ENCODE measurements at places on chromosomes 7 and 10.

DNA sequence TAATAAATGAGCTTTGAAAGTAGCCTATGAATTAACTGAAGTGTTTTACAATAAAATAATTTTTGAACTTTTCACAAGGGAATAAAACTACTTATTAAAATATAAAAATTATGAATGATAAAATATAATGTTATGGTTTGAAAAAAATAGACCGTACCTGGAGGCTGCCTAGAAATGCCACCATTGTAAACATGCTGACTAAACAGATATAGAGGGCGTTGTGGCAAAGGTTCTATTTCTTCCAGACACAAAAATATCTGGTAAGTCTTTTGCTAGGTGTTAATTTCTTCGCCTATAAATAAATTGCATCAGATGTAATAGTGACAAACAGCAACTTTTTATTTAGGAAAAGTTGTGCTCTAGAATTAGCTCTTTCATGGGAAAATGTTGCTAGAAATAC lies 11.2 kb downstream of the PPP1R3A start:
- no peak for DNase-seq

DNA sequence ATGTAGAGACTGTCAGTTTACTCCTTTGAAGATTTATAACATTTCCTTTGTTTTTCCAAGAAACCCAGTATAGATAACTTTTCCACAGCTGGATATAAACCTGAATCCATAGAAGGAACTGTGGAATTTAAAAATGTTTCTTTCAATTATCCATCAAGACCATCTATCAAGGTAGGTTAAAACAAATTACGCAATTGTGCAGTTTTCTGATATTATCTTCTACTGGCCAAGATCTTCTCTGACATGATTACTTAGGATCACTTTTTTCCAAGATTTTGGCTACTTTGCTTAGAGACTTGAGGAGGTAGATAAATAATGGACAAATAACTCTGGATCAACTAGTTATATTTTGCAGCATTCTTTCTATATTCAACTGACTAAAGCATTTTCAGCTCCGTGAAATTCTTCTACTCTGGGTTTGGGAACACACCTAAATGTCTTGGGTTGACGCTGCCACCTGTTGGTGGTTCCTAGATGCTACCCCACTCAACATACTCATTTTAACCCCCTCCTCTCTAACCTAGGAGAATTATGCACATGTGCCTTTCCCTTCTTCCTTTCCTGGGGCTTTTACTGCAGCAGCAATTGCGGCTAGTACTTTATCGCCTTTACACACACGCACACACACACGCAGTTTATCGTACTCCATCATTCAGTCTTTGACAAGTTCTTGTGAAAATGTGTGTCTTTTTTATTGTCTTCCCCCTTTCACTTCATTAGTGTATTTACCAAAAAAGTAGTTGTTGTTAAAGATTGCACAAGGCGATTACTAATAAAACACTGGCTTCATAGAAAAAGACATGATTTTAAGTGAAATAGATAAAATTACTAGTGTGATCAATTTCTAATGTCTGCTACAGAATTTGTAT lies 32.7 kb downstream of the ABCB5 start:
- no peak for DNase-seq

DNA sequence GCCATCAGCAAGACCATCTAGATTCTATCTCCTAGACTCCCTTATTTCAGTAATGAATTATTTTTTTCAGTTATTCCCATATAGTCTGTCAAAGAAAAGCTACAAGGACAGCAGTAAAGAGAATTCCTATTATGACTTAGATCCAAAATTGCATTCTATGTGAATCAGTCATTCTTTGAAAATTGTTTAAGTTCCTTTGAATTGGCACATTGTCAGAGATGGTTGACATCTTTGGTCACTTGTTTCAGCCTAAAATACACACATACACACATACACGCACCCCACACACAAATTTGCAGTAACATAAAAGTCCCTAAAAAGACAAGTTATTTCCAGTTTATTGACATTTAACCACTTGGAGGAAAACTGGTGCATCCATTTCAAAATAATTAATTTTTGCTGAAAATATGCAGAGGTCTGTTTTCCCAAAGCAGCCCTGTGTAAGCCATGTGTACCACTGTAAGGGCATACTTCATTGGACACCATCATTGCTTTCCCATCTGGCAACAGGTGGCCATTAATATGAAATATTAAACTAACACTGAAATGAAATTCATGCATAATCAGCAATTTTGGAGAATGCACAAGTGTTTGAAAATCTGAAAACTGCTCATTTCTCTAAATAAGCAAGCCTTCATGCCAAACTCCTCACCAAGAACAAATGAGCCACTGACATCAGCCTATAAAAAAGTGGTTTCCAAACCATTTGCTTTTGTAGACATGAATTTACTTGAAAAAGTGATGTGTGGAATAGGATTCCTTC lies 121.7 kb upstream of the COL1A2 start:
- no peak for DNase-seq

DNA sequence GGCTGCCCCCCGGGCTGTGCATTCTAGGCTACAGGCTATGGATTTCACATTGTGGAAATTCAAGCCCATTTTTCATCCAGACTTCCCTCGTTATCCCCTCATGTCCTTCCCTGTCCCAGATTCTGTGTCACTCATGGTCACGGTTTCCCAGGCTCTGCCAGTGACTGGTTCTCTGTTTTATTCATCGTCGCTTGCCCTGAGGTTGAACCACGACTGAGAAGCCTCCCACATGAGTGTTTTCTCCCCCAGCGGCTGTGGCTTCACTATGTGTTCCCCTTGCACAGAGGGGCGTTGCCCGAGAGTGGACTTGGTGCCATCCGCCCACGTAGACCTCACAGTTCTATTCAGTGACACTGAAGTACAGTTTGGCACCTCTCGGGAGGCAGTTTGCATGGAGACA lies 14.0 kb downstream of the NOM1 start:
- no peak for DNase-seq

- DNase-seq, result no peak
These were observed 692.6 kb downstream of the ZWINT start for GRCh38 chr10:55668326-55668922.

GRCh38 chr10:7520507-7521485 lies 110.0 kb upstream of the SFMBT2 start:
- DNase-seq, result no peak

DNA sequence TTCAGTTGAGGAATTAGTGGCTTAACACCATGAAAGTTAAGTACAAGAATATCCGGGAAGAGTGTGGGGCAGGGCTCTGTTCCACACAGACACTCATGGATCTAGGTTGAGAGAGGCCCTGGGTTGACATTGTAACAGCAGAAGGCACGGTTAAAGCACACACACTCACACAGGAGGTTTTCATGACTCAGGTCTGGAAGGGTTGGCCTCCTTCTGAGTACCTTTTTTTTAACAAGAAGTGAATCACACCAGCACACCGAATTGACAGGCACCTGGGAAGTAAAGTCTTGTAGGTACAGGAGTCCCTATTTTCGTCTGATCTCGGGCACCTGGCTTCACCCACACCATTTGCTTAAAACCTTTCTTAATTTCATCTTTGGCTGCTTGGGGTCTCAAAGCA lies 509.4 kb upstream of the ADARB2 start:
- DNase-seq, result no peak

GRCh38 chr7:99014113-99014985 lies 129.6 kb downstream of the SMURF1 start:
- no peak for DNase-seq

DNA sequence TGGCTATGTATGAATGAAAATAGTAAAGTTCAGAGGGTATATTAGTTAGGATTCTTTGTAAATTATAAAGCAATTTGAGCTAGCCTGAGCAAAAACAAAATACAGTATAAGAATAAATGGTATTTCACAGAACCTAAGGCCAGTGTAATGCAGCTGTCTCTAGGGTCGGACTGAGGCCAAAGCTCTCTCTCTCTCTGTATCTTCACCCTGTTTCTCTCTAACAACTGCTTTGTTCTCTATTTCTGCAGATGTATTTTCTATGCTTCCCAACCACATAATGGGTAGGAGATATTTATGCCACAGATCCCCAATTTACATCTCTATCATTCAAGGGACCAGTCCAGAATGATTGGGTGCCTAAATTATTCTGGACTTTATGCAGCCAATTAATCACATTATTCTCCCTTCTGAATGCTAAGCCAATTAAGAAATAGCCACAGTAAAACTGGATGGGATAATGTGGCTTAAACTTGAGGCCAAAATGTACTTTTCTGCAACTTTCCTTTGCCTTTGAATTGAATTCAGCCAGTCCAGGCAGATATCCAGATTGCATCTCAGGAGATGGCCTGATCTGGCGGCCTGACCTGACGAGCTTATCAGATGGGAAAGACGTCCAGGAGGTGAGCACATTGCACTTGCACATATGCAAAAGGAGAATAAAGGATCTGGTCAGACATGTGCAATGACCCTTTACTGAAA lies 24.6 kb upstream of the IMMP2L start:
- DNase-seq, result no peak

DNA sequence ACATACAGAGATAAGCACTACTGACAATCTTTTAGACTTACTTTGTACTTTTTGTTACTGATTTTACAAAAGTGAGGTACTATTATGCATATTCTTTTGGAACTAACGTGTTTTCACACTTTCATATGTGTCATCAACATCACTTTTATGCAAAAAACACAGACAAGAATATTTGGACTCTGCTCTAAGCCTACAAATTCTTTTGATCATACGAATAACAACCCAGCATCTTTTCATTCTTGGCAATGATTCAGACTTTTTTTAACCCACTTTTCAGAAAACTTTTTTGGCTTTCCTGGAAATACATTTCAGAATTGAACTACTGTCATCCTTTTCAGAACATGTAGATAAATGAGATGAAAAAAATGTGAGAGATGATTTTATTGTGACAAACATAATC lies 30.2 kb downstream of the USP6NL start:
- no peak for DNase-seq

DNA sequence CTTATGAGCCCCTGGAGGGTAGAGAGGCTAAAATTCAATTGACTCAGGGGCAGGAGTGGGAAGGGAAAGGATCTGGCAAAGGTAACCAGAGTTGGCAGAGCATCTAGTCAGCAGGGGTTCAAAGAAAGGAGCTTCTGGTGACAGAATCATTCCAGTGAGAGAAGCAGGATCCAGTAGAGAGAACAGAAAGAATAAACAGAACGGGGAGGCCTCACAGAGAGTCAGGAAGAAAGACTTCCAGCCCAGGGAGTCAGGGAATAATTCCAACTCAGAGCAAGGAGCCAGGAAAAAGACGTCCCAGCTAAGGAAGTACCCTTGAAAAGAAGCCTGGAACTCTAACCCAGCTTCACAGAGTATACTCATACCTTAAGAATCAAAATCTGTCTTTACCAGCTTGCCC lies 66.6 kb upstream of the CPXM2 start:
- no peak for DNase-seq

GRCh38 chr10:127210936-127211466 lies 14.6 kb upstream of the INSYN2A start:
- DNase-seq, result no peak

DNA sequence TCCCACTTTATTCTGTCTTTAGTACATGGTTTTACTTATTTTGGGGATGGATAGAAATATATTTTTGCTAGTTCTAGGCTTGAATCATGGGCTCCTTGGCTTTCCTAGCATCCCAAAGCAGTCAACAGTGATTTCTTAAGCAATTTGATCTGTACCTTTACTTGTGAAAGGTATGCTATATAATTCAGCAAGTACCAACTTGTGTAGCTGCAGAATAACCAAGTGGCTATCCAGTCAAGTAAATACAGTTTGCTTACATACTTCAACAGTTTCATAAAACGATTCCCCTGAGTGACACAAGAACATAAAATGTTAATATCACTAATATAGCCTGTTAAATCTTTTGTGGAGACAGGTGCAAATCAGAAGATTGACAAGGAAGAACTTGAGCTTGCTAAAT lies 67.2 kb downstream of the PODXL start:
- DNase-seq, result no peak

DNA sequence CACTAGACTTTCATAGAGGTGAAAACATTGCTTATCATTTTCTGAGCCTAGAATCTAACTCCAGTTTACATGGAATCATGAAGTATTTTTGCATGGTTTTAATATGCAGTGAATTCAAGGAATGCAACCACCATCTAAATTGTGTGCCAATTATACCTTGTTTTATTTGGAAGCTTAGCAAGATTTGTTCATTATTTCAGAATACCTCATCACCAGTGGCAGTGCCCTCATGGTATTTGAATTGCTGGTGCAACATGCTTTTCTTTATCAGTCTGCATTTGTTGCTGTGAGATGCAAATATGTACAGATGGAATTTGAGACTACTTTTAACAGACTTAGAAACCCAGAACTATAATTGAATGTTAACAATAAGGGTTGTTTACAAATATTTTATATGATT lies 18.7 kb upstream of the ZNF800 start:
- no peak for DNase-seq

- DNase-seq, result no peak
These were observed 386.8 kb upstream of the POT1 start for GRCh38 chr7:125316466-125316865.

GRCh38 chr7:124689931-124690330 lies 75.7 kb downstream of the GPR37 start:
- no peak for DNase-seq

GRCh38 chr7:42407833-42408232 lies 170.8 kb upstream of the GLI3 start:
- no peak for DNase-seq

Measured in stimulated activated CD8-positive, alpha-beta memory T cell treated with anti-CD3 and anti-CD28 coated beads, Interleukin-2, amount 100 ng/mL, for 48 hours (primary cell).